NCI-H1417 (cell line): ENCODE measurements at places on chromosomes 6 and 20.

DNA sequence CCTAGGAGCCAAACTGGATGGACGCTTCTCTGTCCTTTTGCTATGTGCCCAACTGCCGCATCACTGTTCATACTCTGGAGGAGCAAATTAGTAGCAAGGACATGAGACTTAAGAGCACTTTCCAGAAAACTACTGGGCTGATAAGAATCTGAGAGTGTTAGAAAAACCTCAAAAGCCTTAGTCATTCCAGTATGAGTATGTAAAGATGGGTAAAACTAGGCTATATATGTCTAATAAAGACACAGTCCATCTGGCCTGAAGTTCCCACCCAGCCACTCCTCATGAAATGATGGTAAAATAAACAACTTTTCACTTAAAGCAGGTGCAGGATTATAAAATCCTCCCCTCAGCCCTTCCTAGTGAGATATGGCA lies 30.6 kb downstream of the SHLD1 start:
- no peak for DNase-seq

DNA sequence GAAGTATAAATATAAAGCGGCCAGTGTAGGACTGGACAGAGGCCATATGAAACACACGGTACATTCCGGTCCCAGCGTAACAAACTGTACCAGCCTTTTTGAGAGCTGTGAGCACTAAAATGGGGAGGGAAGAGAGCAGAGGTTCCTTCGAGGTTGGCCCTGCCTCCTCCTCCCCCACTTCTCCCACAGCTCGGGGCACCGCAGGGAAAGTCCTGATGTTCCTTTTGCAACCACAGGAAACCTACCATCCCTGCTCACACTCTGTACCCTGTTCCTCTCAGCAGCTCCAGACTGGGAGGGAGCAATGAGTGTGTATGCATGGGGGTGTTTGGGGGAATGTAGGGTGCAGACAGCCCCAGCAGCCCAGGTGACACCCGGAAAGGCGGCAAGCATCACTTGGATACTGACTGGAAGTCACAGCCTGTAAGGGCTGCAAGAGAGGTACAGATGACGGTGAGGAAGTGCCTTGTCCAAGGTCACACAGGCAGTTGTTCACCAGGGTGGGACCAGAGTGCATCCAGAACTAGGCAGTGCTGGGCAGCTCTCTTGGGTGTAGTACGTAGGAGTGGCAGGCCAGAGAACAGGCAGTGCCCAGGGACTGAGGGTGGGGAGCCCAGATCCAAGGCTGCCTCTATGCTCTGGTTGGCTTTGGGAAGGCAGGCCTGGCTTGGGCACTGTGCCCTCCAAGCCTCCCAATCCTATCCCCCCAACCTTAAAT lies 11.0 kb upstream of the ARMC12 start:
- DNase-seq: no peak

DNA sequence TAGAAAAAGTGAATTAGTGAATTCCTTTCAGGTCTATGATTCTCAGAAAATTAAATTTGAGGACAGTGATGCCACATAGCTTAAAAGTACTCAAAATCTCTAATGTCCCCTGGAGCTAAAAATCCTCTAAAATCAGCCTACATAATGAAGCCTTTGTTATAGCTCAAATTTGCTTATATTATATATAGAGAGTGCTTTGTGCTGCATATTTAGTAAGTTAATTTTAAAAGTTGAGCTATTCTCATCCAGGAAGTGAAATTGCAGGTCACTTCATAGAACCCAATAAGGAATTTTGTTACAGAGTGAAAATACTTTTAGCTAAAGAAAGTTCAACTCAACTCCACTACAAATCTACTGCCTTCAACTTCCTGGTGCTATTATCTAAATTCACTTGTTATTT lies 507.5 kb upstream of the MAP3K7 start:
- DNase-seq: no peak

GRCh38 chr6:136474241-136474640 lies 76.0 kb downstream of the MAP7 start:
- DNase-seq: no peak

DNA sequence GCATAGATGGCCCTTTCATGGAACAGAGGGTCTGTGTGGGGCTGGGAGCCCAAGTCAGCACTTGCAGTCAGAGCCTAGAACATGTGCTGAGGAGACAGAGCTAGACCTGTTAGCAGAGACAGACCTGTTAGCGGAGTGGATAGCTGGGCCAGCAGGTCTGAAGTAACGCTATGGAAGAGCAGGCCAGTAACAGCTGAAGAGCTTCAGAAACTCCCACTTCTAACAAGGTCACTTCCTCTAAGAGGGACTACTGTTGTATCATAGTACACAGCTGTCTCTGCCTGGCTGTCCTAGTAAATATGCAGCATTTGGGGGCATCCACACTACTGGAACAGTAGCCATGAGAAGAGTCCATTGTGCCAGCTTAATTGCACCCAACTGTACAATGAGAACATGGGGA lies 41.2 kb upstream of the POLR1H start:
- no peak for DNase-seq

- peak; percentile 82 for DNase-seq
Observed at GRCh38 chr20:58888521-58889333, 36.2 kb downstream of the GNAS start.

DNA sequence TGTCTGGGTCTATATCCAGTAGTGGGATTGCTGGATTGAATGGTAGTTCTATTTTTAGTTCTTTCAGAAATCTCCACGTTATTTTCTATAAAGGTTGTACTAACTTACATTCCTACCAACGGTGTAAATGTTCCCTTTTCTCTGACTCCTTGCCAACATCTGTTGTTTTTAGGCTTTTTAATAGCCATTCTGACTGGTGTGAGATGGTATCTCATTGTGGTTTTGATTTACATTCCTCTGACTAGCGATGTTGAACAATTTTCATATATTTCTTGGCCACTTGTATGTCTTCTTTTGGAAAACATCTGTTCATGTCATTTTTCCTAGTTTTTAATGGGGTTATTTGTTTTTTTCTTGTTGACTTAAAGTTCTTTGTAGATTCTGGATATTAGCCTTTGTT lies 99.3 kb downstream of the BMP2 start:
- DNase-seq: no peak

- DNase-seq: no peak
Observed at GRCh38 chr20:19950042-19950441, 67.1 kb upstream of the NAA20 start.

GRCh38 chr6:135268740-135269139 lies 87.6 kb downstream of the MYB start:
- no peak for DNase-seq

DNA sequence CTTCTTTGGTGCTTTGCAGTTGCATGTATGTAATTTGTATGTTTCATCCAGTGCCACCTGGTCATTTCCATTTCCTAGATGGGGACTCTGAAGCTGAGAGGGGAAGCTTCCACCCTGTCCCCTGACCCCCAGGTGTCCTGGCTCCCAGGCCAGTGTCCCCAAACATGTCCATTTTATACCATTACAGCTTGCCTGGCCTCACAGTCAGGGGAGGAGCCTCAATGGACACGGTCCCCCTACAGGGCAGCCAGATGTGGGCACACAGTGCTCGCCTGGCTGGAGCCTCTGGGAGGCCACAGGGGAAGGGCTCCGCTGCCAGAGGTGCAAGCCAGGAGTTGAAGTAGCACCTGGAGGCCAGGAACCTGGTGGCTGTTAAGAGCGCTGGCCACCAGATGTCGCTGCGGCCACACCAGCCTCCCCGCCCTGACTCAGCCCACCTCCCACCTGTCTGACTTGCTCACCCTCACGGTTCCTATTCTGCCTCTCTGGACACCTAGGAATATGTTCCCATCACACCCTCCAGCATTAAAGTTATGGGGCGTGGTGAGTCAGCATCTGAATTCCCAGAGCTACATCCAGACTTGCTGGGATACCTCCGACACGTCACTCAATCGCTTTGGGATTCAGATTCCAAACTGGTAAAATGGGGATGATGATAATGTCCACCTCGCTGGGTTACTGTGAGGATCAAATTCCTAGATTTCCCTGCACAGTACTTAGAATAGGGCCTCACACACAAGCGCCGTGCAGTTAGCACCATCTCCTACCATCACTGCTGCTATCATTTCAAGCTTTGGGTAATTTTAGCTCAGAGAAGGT lies 107.4 kb downstream of the SULF2 start:
- DNase-seq: peak; percentile 64
